ENCODE measurements at places on chromosomes 13 and 19.

DNA sequence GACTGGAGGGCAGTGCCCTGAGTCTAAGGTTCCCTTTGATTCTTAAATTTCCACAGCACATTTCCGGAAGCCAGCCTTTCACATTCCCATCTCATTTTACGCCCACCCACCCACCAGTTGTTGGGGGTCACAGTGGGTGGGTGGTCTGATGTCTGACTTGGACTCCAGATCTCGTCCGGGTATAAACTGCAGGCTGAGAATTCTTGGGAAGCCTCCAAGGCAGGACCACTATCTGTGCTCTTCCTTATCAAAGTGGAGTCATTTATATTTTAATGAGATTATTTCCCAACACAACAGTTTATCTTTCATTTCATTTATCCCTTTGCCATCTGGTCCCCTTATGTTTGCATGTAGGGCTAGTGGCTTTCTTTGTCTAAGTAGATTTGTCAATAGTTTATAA, 3.6 kb upstream of the FAM124A start:
- DNase-seq: no peak

DNA sequence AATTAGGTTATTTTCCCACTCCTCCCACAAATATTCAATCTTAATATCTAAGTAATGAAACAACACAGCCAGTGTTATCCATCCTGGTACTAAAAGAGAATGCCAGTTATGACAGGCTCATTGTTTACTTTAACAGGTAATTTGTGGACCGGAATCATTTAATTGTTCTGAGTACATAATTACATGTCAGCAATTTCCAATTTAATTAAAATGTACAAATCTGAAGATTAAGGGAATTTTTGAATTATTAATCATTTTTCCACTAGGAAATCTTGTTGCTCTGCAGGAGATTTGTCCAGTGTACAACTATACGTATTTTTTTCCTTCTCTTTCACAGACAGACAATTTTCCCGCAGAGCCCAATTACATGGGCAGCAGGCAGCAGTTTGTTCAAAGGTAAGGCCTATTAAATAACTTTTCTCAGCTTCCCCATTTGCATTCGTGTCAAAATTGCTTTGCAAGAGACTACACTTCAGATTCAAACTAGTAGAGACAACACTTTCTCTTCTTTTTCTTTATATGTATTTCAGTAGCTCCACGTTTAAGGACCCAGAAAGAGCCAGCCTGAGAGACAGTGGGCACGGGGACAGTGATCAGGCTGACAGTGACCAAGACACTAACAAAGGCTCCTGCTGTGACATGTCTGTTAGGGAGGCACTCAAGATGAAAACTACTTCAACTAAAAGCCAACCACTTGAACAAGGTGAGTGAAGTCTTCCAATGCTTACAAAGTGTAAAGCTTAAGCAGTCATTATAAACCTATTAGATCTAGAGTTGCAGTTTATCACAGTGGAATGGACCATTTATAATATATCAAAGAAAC, 34.8 kb downstream of the PCDH17 start:
- no peak for DNase-seq

DNA sequence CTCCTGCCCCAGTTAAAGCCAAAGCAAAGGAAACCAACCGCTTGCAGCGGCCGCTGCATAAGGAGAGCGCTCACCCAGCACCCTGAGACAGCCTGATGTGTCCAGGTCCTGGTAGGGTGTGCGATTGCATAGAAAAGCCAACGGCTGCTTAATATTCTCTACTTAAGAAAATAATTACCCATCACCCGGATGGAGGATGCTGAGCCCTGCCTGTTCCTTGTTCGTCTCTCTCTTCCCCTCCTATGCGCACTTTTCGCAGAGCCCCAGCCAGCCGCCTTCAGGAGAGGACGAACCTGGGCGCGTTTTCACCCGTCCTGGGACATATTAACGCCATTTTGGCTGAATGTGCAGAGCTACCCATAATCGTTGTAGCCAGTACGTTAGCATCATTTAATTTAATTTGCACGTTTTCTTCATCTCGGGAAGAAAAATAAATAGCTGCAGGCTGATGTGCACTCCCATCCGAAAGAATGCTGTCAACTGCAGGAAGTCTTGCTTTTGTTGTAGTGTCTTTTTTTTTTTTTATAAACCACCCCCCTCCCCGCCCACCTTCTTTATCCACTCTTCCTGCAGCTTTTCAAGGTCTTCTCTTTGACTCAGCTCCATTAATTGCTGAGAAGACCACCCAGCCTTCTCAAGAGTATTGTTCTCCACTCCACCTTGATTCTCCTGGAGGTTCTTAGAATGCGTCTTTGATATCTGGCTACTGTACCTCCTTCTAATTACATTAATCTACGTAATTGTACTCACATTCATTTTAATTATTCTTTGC, 214.5 kb downstream of the TEX29 start:
- DNase-seq: no peak

DNA sequence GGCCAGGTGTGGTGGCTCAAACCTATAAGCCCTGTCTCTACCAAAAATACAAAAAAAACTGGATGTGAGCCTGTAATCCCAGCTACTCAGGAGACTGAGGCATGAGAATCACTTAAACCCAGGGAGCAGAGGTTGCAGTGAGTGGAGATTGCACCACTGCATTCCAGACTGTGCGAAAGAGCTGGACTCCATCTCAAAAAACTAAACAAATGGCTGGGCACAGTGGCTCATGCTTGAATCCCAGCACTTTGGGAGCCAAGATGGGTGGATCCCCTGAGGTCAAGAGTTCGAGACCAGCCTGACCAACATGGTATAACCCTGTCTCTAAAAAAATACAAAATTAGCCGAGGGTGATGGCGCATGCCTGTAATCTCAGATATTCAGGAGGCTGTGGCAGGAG, 34.9 kb upstream of the ZNF83 start:
- no peak for DNase-seq
